Activated CD4-positive, alpha-beta T cell treated with anti-CD3 and anti-CD28 coated beads, Interleukin-2, amount 50 U/mL, for 24 hours (primary cell): ENCODE measurements at places on chromosomes 3 and 15.

- no peak for DNase-seq
These were observed 1029.9 kb upstream of the CADM2 start for GRCh38 chr3:83928903-83929302.

GRCh38 chr3:65485826-65486469 is 552.8 kb downstream of the MAGI1 start:
- DNase-seq = no peak

- no peak for DNase-seq
These were observed at the start of gene RARB for GRCh38 chr3:25427942-25428788. TSS of gene RARB (plus strand) at chr3:25428263. CDS start at chr3:25428732, 469 bp downstream.

GRCh38 chr3:124617177-124617576 is 113.1 kb upstream of the UMPS start:
- no peak for DNase-seq

- DNase-seq = no peak
These were observed 55.7 kb downstream of the KCNAB1 start for GRCh38 chr3:156176048-156176447.

DNA sequence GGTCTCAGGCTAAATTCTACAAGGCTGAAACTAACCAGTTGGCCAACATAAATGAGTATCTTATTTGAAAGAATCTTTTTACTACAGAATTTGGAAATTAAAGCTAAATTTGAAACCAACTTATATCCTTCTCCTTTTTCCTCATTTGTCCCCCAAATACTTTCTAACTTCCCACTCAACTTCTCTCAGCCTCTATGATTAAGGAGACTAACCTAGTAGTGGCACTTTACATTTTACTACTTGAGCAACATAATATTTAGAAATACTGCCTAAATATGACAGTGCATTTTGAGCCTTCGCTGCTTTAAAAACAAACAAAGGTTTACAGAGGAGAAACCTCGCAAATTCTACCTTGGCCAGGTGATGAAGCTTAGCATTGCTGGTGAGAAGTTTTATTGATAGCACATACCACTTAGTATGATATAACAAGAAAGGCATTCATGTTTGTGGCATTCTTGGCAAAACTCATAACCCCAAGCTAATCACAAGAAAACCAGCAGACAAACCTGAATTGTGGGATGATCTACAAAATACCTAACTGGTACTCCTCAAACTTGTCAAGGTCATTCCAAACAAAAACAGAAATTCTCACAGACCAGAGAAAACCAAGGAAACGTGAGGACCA is 432.1 kb upstream of the CFAP20DC start:
- DNase-seq = no peak

DNA sequence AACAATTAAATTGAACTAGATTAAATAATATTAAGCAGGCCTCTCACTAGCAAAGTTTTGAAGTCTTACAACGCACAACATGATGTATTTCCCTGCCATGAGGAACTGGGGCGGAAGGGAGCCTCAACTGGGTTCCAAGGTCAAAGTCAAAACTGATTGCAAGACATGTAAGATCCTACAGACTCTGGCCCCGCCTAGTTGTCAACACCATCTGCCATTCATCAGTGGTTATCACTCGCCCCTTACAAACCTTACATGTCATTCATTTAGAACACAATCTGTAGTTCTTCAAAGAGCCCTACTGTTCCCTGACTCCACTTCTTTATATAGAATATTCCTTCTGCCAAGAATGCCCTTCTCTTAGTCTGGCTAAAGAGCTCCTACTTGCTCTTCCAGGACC is 10.0 kb downstream of the ATP13A3 start:
- no peak for DNase-seq

DNA sequence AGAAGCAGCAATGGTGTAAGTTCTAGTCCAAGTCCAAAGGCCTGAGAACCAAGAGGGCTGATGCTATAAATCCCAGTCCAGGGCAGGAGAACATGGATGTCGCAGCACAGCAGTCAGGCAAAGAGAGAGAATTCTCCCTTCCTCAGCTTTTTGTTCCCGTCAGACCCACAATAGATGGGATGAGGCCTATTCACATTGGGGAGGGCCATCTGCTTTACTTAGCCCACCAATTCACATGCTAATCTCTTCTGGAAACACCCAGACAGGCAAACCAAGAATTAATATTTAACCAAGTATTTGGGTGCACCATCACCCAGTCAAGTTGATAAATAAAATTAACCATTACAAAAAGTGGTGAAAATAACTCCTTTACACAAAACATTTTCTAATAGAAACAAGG is 511.7 kb upstream of the UBE2E2 start:
- no peak for DNase-seq

GRCh38 chr15:63986751-63987341 is 59.4 kb downstream of the DAPK2 start:
- DNase-seq = no peak

- no peak for DNase-seq
These were observed 4.2 kb downstream of the SELENOK start for GRCh38 chr3:53887446-53887845.

- DNase-seq = no peak
These were observed 17.5 kb downstream of the VGLL3 start for GRCh38 chr3:86973440-86973839.

GRCh38 chr15:42284551-42284950 is 11.3 kb upstream of the TMEM87A start:
- DNase-seq = no peak

- no peak for DNase-seq
These were observed 180.2 kb upstream of the TTC14 start for GRCh38 chr3:180421721-180422120.

- no peak for DNase-seq
These were observed 6.1 kb upstream of the HGD start for GRCh38 chr3:120688121-120688520.

DNA sequence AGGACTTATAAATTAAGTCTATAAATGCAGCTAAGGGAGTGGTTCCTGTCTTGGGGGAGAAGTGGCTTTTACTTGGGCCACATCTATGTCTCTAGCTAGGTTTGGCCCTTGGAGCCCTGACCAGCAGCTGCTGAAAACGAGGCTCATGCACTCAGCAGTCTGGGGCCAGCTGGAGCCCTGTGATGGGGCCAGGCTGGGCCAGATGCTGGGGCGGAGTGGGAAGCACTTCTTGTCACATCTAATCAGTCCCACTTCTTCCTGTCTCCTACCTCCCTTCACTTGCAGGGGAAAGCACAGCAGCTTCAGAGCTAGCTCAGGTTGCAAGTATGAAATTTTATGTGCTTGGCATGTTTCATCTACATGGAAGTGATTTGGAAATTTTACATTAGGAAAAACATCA is 209.9 kb upstream of the ROPN1 start:
- DNase-seq = no peak

- DNase-seq = no peak
These were observed 8.7 kb downstream of the ZDHHC19 start for GRCh38 chr3:196202516-196202970.

DNA sequence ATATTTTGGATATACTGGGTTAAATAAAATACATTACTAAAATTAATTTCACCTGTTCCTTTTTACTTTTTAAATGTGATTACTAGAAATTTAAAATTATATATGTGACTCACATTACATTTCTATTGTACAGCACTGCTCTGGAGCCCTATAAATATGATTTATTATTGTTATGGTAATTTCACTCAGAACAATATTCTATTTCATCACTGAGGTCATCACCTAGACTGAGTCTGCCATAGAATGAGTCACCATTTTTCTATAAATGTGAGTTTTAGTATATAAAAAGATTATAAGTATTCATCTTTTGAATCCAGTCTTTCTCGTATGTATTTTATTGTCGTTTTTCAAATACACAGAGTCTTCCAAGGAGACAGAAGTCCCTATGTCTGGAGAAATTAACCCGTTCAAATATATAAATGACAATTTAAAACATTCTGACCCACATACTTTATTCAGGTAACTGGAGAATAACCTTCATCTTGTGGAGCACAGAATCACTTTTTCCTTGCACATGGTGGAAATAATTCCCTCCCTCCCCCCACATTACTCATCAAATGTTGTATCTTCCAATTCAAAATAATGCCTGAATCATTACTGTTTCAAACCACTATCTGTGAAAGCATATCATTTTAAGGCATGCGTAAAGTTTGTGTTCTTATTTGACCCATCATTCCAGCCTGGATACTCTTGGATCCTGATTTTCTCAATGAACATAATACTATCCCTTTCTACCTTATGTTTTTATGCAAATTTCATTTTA is 30.0 kb downstream of the CHST14 start:
- DNase-seq = no peak

- DNase-seq = no peak
These were observed 66.7 kb upstream of the DNAJC19 start for GRCh38 chr3:181056136-181056732.

GRCh38 chr15:101203607-101204189 is 48.1 kb downstream of the CHSY1 start:
- no peak for DNase-seq

- DNase-seq = no peak
These were observed 475.8 kb upstream of the KCNMB2 start for GRCh38 chr3:178060407-178060806.

DNA sequence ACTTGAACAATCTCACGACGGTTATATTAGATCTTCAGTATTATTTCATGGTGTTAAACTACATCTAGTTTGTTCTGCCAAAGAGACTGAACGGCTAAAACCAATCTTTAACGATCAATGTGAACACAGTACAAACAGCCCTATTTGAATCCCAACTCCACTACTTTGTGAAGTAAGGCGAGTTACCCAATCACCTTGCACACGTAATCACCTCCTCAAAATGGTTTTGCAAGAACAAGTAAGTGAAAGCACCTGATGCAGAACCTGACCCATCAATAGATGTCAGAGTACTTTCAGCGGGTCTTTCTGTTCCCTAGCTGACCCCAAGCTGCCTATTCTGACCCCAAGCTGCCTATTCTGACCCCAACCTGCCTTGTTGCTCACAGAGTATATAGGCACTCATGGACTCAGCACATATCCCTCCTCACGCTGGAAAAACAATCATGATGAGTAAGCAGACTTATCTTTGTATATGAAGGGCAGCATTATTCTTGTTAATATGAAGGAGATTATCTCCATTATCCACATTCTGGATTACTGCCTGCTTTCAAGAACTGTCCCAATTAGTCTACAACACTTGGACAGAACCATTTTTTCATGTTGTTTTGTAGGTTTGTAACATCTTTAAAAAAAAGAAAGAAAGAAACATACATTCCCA is 3.7 kb downstream of the KPNA1 start:
- no peak for DNase-seq

GRCh38 chr3:66211779-66212178 is 9.0 kb upstream of the SLC25A26 start:
- DNase-seq = no peak

GRCh38 chr3:4546346-4547178 is 53.4 kb downstream of the ITPR1 start:
- no peak for DNase-seq

DNA sequence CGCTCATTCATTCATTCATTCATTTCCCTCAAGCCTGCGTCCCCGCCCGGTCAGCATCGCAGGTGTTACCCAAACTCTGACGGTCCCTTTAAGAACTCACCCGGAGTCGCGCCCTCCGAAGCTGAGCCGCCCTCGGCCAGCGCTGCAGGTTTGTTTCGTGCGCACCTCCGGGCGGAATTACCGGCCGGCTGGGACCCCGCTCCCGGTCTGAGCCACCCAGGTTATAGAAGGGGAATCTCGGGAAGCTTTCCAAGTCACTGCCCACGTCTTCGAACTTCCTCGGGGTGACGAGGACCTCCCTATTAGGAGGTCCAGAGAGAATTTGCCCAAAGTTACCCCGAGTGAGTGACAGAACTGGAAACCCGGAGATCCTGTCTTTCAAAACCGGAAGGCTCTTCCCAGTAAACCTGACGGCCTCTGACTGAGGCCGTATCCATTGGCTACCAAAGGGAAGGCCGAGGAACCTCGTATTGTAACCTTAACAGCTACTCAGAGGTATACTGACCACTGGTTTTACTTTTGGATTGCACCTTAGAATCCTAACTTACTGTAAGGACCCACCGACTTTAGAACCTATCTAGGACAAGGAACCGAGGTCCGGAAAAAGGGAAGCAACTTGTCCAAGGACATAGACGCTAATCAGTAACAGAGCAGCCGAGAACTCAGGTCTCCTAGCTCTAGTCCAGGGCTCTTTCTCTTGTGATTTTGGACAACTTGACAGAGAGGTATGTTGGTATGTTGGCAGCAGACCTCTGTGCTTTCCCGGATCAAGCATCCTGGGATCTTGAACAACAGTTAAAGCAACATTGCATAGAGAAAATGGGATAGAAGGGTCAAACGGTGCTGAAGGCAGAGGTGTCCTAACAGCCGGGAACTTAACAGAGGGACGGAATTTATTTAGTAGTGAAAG is 788 bp upstream of the DLG1 start:
- peak; percentile 9 for DNase-seq

GRCh38 chr3:194045289-194045688 is 90.7 kb upstream of the HES1 start:
- DNase-seq = no peak

GRCh38 chr3:123788710-123789109 is 95.4 kb downstream of the MYLK start:
- no peak for DNase-seq

DNA sequence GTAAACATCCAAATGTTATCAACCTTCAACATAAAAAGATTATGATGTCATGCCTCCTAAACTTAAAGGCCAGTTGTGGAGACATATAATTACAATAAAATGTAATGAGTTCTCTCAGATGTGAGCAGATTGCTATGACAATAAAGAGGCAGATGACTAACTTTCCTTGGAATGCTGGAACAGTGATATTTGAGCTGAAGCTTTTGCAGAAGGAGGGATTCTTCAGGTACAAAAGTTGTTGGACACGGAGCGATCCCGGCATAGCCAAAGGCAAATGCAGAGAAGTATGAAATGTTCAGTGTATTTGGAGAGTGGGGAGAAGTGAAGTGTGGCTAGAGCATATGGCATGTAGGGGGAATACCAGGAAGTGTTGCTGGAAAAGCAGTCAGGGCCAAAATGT is 520.1 kb downstream of the FGF12 start:
- DNase-seq = no peak

GRCh38 chr15:57134071-57134605 is 215.7 kb downstream of the TCF12 start:
- no peak for DNase-seq
